Peyer's patch (tissue), 4 donors: ENCODE measurements at places on chromosomes 2 and 18. TPM values are rescaled to one million over a fixed set of nuclear protein-coding genes. Genes with fewer than 3 reads are reported as not detected.
A peak's percentile ranks its signal among the peaks of the same experiment; 100 is the strongest.

DNA sequence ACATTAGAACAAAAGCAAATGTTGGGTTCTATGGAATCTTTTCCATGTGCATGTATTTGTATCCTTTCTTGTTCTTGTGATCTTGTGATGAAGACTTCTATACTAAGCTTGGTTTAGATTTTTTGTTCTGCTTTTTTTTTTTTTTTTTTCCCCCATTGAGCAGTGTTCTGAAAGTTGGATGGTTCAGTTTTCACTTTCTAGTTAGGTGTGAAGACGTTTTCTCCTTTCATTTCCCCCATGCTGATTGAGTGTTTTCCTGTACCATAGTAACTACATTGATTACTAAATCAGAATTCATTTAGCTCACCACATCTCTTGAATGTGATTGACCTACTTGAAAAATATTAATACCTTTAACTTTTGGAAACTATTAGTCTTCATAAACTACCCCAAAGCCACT, 34.1 kb downstream of the NOP58 start:
- DNase-seq = no peak
- H3K4me1 ChIP-seq = no peaks in the 10 kb centered on the region

The VIT gene
- 5.0 TPM for total RNA-seq

GRCh38 chr18:22816266-22817176, 116.6 kb upstream of the RBBP8 start:
- no peaks in the 10 kb centered on the region for H3K27me3 ChIP-seq
- DNase-seq = peak; percentile 76

DNA sequence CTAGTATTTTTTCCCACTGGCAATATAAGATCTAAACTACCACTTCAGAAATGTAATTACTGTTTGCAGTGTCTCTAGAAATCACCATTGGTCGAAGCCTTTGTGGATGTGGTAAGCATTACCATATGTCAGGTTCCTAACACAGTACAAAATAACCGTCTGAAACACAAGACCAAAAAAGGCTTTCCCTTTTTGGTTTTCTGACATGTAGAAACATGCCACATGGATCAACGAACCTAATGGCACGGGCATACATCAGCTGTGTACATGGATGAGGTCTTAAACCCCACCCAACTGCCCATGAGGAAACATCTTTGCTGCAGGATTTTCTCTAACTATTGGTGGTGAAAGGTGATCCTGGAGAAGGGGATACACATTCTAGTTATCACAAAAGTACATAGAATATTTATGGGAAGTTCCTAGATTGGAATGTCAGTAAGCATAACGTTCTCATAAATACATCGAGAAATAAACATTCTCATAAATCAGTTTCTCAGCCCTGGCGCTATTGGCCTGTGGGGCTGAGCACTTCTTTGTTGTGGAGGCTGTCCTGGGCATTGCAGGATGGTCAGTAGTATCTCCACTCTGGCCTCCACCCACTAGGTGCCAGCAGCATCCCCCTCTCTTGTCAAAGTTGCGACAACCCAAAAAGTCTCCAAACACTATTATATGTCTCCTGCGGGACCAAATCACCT, 9.0 kb downstream of the VIT start:
- no peaks in the 10 kb centered on the region for H3K4me1 ChIP-seq
- no peak for DNase-seq
- H3K4me3 ChIP-seq = no peak overlapping the region
- no peaks in the 10 kb centered on the region for H3K36me3 ChIP-seq
- H3K27ac ChIP-seq = no peak overlapping the region

DNA sequence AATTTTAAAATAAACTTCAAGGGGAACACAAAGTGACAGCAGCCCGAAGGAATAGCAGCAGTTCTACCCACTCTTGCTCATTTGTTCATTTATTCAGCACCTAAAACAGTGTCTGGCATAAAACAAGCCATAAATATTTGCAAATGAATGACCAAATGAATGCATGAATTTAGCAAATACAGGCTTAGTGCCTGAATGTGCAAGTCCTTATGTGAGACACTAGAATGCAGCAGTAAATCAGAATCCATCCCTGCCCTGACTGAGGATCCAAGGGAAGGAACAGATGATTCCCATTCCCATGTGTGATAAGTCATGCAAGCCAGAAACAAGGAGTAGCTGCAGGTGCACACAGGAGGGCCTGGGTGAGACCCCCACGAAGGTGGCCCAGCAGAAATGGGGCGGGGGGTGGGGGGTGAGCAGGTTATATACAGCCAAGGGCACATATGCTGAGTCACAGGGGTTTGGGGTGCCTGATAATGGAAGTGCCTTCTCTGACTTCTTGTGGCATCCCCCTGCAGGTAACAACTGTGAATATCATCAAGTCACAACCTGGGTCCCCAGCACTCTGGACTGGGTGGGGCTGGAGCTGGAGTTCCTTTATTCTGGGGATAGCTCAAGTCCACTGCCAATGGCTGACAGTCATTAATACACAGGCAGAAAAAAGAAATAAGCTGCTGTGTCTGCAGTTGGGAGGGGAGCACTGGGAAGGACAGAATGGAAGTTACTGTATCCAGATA, 311.9 kb downstream of the TXNL1 start:
- no peak for DNase-seq
- no peak overlapping the region for H3K4me3 ChIP-seq
- H3K27me3 ChIP-seq = no peaks in the 10 kb centered on the region

The UGGT1 gene
- total RNA-seq = 61.0 TPM

- H3K4me1 ChIP-seq = no peaks in the 10 kb centered on the region
- DNase-seq = peak; percentile 51
- peaks cover 33% of the 10 kb centered on the region for H3K36me3 ChIP-seq
- H3K4me3 ChIP-seq = no peak overlapping the region
- H3K27me3 ChIP-seq = no peaks in the 10 kb centered on the region
Measured at GRCh38 chr18:13003466-13003896, 12.3 kb downstream of the CEP192 start.

The CPO gene
- total RNA-seq = not detected

GRCh38 chr2:154226931-154227330, 355.2 kb downstream of the GALNT13 start:
- H3K4me1 ChIP-seq = no peaks in the 10 kb centered on the region
- DNase-seq = no peak
- H3K36me3 ChIP-seq = no peaks in the 10 kb centered on the region
- no peak overlapping the region for H3K27ac ChIP-seq
- no peak overlapping the region for H3K4me3 ChIP-seq

GRCh38 chr18:12048827-12049175, 44.8 kb upstream of the ANKRD62 start:
- H3K4me3 ChIP-seq = no peak overlapping the region
- no peaks in the 10 kb centered on the region for H3K36me3 ChIP-seq
- no peaks in the 10 kb centered on the region for H3K4me1 ChIP-seq
- H3K27ac ChIP-seq = no peak overlapping the region
- no peaks in the 10 kb centered on the region for H3K27me3 ChIP-seq

DNA sequence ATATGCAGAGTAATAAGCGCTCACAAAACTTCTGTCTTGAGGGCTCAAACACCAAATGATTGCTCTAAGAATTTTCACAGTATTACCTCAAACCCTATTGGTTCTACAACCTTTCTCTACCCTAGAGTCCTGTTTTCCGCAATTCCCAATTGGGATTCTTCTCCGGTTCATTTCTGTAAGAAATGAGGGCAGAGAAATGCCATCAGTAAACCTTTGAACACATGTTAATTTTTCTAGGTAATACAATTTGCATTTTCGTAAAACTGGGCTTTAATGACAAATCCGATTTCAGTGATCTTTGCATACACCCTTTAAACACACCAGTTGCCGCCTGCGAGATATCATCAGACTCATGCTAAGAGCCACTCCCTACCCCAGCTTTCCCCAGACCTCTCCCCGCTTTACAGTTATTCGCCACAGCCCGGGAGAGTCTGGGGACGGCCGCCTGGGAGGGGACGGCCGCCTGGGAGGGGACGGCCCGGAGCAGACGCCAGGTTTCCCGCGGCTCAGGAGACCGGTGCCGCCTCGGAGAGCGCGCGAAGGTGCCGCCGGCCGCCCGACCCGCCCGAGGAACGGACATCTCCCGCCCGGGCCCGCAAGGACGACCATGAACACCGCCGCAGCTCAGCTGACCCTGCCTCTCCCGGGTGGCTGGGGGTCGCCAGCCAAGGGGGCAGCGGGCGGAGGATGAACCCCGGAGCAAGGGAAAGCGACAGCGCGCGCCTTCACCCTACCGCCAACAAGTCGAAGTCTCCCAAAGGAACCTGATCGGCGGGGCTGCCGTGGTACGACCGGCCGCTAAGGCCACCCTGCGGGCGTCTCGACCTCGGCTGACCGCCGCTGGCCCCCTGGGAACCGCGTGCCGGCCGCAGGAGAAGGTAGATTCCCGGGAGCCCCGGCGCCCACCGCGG, 463 bp downstream of the SMC6 start:
- peak; percentile 77 for DNase-seq
- H3K27me3 ChIP-seq = no peaks in the 10 kb centered on the region
- H3K4me3 ChIP-seq = peak overlapping the region; percentile 87
- H3K27ac ChIP-seq = peak overlapping the region; percentile 96

DNA sequence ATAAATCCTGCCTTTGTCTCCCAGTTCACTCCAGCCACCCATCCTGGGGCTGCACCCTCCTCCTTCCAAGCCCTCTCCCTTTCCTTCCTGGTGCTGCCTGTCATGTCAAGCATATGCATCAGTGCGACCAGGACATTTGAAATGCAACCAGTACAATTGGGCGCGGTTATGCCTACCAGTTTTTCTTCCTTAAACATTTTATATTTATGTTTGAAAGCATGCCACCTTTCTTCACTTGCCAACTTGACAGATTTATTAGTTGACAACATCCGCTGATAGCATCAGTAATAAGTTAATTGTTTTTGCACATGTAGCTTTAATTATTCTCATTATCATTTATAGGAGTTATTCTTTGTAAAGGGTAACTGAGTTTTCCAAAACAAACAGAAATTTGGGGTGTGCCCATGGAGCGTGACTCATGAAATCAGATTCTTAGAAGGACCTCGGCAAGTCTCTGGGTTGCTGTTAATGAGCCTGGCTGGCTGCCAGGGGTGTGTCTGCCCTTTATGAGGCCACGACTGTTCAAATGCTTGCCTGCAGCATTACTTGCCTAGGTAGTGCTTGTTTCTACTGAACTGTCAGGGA, 32.8 kb upstream of the IL1B start:
- H3K36me3 ChIP-seq = no peaks in the 10 kb centered on the region
- no peak overlapping the region for H3K27ac ChIP-seq
- no peaks in the 10 kb centered on the region for H3K27me3 ChIP-seq
- H3K4me3 ChIP-seq = no peak overlapping the region
- no peaks in the 10 kb centered on the region for H3K4me1 ChIP-seq

The SERPINB5 gene
- 5.2 TPM for total RNA-seq

The ERMN gene
- total RNA-seq = 0.38 TPM

The GALM gene
- total RNA-seq = 118 TPM

- DNase-seq = peak; percentile 43
- no peaks in the 10 kb centered on the region for H3K4me1 ChIP-seq
- H3K27me3 ChIP-seq = no peaks in the 10 kb centered on the region
- no peaks in the 10 kb centered on the region for H3K36me3 ChIP-seq
- H3K4me3 ChIP-seq = no peak overlapping the region
Measured at GRCh38 chr2:233817361-233817911, 36.9 kb downstream of the HJURP start.

- no peaks in the 10 kb centered on the region for H3K27me3 ChIP-seq
- H3K27ac ChIP-seq = no peak overlapping the region
- no peaks in the 10 kb centered on the region for H3K36me3 ChIP-seq
- H3K4me3 ChIP-seq = no peak overlapping the region
Measured at GRCh38 chr2:128538396-128538795, 219.7 kb upstream of the HS6ST1 start.

GRCh38 chr2:89842180-89842908, 1150.9 kb downstream of the RPIA start:
- no peaks in the 10 kb centered on the region for H3K4me1 ChIP-seq
- H3K27ac ChIP-seq = no peak overlapping the region
- no peaks in the 10 kb centered on the region for H3K36me3 ChIP-seq

DNA sequence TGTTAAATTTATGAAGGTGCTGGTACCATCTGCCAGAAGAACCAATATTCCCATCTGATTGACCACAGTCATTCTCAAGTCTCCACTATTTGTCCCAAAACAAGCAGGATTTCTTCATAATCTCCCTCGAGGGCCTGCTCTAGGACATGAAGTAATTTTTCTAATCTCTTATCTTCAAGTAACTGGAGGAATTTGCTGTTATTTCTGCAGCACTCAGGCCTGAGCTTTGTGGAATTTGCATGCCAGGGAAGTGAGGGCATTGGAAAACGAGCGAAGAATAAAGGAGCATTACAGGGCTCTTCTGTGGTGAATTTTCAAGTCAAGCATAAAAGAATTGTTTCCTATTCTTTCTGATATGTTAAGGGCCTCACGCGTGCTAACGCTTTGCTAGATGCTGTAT, 161.2 kb upstream of the EPAS1 start:
- H3K4me3 ChIP-seq = no peak overlapping the region
- H3K4me1 ChIP-seq = no peaks in the 10 kb centered on the region
- no peak for DNase-seq
- H3K27ac ChIP-seq = no peak overlapping the region
- no peaks in the 10 kb centered on the region for H3K36me3 ChIP-seq

DNA sequence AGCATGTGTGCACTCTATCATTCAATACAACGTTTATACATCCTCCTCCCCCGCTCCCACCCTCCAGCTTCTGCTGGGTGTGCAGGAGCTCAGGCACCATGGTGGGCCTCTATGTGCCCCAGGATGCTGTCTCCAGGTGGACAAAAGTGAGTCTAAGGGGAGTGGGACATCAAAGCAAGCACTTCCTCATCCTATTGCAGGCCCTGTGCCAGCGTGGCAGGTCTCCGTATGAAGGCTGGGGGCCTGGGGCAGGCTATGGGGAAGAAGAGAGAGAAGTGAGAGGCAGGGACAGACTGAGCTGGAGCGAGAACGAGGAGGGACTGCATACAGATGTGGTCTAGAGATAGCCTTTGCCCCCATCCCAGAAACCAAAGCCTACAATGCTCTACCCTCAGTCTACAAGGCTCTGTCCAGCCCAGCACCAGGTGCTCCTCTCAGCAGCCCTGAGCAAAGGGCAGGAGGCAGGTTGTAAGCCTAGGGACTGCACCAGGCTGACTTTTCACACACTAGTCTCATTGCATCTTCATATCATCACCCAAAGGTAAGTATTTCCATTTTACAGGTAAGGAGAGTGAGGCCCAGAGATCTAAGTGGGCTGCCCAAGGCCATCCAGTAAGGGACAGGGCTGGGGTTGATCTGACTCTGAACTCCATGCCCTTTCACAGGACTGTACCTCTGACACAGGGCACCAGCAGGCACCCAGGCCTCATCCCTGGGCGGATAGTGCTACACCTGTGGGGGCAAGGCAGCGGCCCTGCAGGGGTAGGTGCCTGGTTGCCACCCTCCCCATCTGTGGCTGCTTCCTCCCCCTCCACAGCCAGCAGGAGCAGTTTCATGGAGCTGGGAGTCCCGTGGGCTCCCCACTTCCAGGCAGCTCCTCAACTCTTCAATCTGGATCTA, 14.0 kb upstream of the ARID5A start:
- no peak overlapping the region for H3K27ac ChIP-seq
- no peak overlapping the region for H3K4me3 ChIP-seq
- no peaks in the 10 kb centered on the region for H3K27me3 ChIP-seq
- H3K4me1 ChIP-seq = no peaks in the 10 kb centered on the region
- no peaks in the 10 kb centered on the region for H3K36me3 ChIP-seq

- H3K27ac ChIP-seq = no peak overlapping the region
- H3K36me3 ChIP-seq = no peaks in the 10 kb centered on the region
- no peak for DNase-seq
- no peaks in the 10 kb centered on the region for H3K27me3 ChIP-seq
Measured at GRCh38 chr2:67904566-67904965, 158.2 kb downstream of the C1D start.
